ENCODE measurements at places on chromosomes 5 and 9. TPM values are rescaled to one million over a fixed set of nuclear protein-coding genes. Genes with fewer than 3 reads are reported as not detected.

Gene GPR151
- total RNA-seq: not detected

DNA sequence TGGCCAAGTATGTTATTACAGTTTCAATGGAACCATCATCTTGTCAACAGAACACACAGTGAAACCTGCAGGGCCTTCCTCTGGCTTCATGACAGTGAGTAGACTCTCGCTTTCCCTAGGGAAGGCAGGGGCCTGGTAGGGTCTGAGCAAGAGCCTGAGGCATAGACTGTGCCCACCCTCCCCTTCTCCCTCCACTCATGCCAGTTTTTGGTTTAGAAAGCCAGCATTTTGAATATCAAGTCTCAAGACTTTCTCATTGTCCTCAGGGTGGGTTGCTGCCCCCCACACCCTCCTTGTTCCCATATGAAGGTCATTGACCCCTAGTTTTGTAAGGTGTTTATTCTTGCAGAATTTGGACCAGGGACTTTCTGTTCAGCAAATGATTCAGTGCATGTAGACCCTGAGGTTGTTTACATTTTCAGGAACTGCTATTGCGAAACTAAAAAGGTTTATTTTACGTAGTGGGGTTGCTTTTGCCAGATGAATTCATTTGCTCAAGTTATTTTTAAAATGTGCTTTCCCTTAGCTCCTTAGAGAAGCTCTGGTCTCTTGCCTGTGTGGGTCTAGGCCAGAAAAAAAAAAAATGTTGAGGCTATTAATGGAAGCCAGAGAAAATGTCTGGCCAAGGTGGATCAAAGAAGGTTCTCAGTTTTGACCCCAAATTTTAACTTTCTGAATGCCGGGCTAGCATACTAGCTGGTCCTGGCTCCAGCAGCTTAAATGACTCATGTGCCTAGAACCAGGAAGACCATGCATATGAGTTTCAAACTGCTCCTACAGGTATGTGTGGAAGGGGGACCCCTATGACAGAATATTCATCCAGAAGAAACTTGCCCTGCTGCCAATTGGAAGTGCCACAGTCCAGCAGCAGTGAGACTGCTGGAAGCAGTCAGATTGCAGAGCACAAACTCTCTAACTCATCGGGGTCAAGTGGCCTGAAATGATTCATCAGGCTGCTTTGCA is 10.1 kb upstream of the MOB3B start:
- H3K27ac ChIP-seq: no peak overlapping the region
- no peak overlapping the region for H3K4me3 ChIP-seq
- no peaks in the 10 kb centered on the region for H3K4me1 ChIP-seq
- DNase-seq: no peak
- H3K36me3 ChIP-seq: peaks cover 8% of the 10 kb centered on the region

- H3K4me3 ChIP-seq: no peak overlapping the region
- no peak overlapping the region for H3K27ac ChIP-seq
- no peaks in the 10 kb centered on the region for H3K36me3 ChIP-seq
- H3K4me1 ChIP-seq: peaks cover 14% of the 10 kb centered on the region
- H3K27me3 ChIP-seq: no peaks in the 10 kb centered on the region
These were observed 64.8 kb upstream of the SLC1A1 start for GRCh38 chr9:4425319-4426045.

GRCh38 chr5:73826301-73827105 is 200.5 kb downstream of the ARHGEF28 start:
- DNase-seq: no peak
- no peaks in the 10 kb centered on the region for H3K36me3 ChIP-seq
- H3K4me3 ChIP-seq: no peak overlapping the region
- H3K27ac ChIP-seq: no peak overlapping the region
- peaks cover 8% of the 10 kb centered on the region for H3K27me3 ChIP-seq

DNA sequence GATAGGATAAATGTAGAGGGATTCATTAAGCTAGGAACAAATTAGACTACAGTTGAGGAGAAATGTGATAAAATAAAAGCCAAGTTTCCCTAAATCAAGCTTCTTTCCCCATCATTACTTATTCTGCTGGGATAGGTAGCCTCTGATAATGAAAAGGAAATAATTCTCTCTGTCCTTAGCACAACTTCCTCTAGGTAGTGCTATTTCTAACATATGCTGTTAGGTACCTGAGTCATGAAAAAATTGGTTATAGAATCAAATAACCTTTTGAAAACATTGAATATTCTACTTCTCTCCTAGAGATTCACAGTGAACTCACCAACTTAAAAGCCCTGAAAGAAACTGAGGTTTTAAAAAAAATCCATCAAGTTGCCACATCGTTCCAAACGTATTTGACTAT is 1793.1 kb downstream of the EFNA5 start:
- no peak overlapping the region for H3K4me3 ChIP-seq
- H3K36me3 ChIP-seq: no peaks in the 10 kb centered on the region
- H3K27ac ChIP-seq: no peak overlapping the region
- H3K27me3 ChIP-seq: no peaks in the 10 kb centered on the region
- no peaks in the 10 kb centered on the region for H3K4me1 ChIP-seq

DNA sequence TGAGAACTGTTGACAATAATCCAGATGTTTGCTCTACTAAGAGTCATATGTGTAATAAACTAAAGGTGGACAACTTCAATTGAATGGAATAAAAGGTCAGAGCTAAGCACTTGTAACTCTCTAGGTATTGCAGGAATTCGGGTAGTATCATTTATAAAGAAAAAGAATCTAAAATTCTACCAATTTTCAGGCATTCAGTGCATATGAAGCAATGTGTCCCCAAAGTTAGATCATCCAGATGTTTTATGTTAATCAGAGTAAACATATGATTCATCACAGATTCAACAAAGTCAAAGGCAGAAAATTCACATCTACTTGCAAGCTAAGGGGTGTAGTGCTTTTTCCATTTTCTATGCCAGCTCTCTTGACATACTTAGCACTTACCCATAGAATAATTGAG is 477.1 kb downstream of the PDE4D start:
- H3K27ac ChIP-seq: no peak overlapping the region
- no peaks in the 10 kb centered on the region for H3K4me1 ChIP-seq
- peaks cover 8% of the 10 kb centered on the region for H3K27me3 ChIP-seq
- H3K4me3 ChIP-seq: no peak overlapping the region

Gene SHROOM1
- 2.0 TPM for total RNA-seq

DNA sequence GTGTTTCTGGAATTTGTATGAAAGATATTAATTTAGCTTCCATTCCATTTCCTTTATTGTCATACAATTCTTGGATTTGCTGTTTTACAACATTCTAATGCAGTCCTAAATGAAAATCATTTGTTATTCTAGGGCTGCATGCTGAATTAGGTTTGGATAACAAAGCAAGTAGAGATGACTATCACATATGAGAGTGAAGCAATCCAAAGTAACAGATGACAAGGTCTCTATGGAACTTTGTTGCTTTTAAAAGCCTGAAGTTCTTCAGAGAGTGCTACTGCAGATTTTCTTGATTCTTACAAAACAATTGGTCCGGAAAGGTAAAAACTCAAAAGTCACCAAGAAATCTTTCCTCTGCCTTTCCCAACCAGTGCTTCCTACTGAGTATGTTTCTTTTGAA is 56.9 kb upstream of the VCAN start:
- DNase-seq: no peak
- no peak overlapping the region for H3K4me3 ChIP-seq
- H3K27ac ChIP-seq: no peak overlapping the region
- H3K4me1 ChIP-seq: no peaks in the 10 kb centered on the region

DNA sequence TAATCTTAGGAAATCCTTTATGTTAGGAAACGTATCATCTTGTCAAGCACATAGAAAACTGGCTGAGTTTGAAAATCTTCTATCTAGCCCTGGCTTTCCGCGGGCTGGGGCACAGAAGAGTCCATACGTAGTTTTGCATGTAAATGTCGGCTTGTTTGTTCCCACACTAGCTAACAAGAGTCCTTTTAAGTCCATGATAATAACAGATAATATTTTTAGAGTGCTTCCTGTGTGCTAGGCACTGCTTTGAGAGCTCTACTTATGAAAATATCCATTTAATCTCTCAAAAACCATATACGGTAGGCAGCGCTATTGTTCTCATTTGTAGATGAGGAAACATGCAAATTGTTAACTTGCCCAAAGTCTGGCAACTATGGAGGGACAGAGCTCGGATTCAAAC is 40.5 kb downstream of the FYB1 start:
- H3K27me3 ChIP-seq: no peaks in the 10 kb centered on the region
- peak overlapping the region; percentile 89 for H3K27ac ChIP-seq
- peaks cover 95% of the 10 kb centered on the region for H3K4me1 ChIP-seq
- peak overlapping the region; percentile 55 for H3K4me3 ChIP-seq
- DNase-seq: peak; percentile 14

GRCh38 chr5:175517824-175518450 is 39.6 kb downstream of the SFXN1 start:
- H3K27me3 ChIP-seq: no peaks in the 10 kb centered on the region
- peak; percentile 93 for DNase-seq
- H3K27ac ChIP-seq: peak overlapping the region; percentile 99
- peaks cover 87% of the 10 kb centered on the region for H3K4me1 ChIP-seq
- H3K4me3 ChIP-seq: peak overlapping the region; percentile 59
- peaks cover 96% of the 10 kb centered on the region for H3K36me3 ChIP-seq

Measured in activated CD8-positive, alpha-beta T cell treated with anti-CD3 and anti-CD28 coated beads for 36 hours (primary cell).